Hematopoietic multipotent progenitor cell (in vitro differentiated cells): ENCODE measurements at places on chromosomes 11 and 22. TPM values are rescaled to one million over a fixed set of nuclear protein-coding genes. Genes with fewer than 3 reads are reported as not detected.

- no peak for DNase-seq
Measured at GRCh38 chr22:36352803-36353507, 34.8 kb downstream of the MYH9 start.

GRCh38 chr11:120766318-120766717 is 254.8 kb downstream of the GRIK4 start:
- no peak for DNase-seq

DNA sequence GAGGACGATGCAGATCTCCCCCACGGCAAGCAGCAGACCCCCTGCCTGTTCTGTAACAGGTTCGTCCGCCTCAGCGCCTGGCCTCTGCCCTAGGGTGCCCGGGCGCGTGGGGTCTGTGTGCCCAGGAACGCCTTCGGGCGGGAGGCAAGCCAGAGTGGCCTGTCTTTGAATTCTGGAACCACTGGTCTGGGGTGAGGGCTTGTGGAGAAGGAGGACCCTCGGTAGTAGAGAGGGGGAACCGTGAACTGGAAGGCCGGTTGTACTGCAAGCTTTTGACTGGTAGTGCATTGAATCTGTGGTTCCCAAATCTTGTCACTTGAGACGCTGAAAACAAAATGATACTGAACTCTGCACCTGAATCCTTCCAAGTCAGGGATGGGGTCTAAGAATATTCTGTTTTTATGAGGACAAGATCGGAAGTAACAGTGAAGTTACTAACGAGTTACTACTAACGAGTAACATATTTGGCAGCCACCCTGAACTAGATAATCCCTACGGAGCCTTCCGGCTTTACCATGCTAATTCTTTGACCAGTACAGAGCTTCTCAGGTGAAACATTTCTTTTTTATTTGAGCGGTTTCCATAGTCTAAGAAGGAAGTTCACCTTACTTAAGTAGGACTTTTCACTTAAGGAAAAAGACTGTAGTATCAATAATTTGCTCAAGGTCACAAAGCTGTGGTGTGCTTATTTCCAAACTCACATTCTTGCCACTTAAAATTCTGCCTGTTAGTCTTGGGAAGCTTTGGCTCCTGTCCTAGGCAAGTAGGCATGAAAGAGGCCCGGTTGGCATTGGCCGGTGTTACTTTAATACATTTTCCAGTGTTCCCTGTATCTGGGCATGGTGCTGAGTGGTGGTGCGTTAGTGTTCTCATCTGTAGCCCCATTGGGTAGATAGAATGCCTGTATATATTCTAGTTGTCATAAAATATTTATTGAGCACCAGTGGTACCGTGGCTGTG is 860 bp downstream of the PRMT3 start:
- DNase-seq = no peak

GRCh38 chr22:46841522-46841921 is 79.1 kb downstream of the TBC1D22A start:
- DNase-seq = no peak

DNA sequence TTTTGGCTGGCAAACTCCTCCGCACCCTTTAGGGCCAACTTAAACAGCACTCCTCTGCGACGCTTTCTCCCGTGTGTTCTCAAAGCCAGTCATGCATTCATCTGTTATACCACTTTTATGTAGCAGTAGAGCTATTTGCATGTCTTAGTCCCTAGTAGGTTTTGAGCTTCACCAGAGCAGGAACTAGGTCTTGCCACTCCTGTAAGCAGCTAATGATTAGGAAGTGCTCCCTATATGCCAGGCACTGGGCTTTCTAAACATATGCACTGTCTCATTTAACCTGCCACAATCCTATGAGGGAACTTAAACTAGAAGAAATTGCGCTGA is 180.8 kb downstream of the DBX1 start:
- no peak for DNase-seq

The BTBD18 gene
- not detected for total RNA-seq

GRCh38 chr11:115170133-115170815 is 333.9 kb downstream of the CADM1 start:
- DNase-seq = no peak

- DNase-seq = no peak
Measured at GRCh38 chr11:59611570-59612565, 3.7 kb downstream of the OSBP start.

The OR10A2 gene
- total RNA-seq = under 0.01 TPM

DNA sequence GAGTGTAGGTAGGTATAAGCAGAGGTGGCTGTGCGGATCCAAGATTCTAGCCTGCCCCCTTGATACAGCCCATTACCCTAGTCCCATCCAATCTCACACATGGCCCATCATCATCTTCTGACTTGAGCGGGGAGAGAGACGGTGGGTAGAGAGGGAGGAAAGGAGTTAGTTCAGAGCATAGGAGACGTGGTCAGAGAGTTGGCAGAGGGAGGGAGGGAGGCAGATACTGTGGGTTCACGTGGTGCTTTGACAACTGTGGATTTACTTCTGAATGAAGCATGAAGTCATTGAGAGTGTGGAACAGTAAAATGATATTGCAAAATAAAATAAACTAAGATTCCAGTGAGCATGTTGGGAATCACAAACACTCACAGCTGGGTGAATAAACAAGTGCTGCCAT is 31.4 kb upstream of the VPREB1 start:
- DNase-seq = no peak

- DNase-seq = no peak
Measured at GRCh38 chr11:20599221-20600019, at the start of gene SLC6A5. SLC6A5 (plus strand) TSS chr11:20599608; CDS start chr11:20599673, 65 bp downstream.

- DNase-seq = no peak
Measured at GRCh38 chr11:65224930-65225278, 36.9 kb upstream of the POLA2 start.

- no peak for DNase-seq
Measured at GRCh38 chr22:25081409-25081824, 118.2 kb upstream of the CRYBB3 start.

GRCh38 chr11:8961401-8961800 is 2.8 kb downstream of the TMEM9B start:
- DNase-seq = no peak

DNA sequence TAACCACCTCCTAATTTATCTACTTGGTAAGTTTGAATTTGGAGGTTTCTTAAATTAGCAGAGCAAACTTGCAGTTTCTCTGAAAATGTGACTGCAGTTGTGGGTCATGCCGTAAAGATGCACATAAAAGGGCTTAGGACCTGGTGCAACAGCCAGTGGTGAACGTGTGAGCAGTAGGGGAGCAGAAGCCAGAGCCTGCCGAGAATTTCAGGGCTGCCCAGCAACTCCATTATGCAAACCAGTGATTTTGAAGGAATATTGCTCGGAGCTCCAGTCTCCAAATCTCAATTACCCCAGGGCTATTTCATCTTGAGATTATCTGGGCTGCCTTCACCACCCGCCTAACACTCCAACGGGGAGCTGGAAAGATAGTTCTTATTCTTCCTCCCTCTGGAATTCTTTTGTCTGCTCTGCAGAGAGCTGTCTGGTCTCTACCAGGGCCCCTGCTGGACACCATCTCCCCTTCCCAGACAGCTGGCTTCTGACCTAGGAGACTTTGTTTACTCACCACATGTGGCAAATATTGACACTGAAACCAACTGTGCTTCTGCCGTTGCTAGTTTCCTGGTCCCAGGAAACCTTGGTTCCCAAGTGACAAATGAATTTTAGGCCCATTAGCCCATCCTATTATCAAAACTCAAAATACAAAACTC is 93.9 kb downstream of the DSCAML1 start:
- DNase-seq = no peak

The IL10RA gene
- total RNA-seq = 11.8 TPM

The CHRM1 gene
- under 0.01 TPM for total RNA-seq

DNA sequence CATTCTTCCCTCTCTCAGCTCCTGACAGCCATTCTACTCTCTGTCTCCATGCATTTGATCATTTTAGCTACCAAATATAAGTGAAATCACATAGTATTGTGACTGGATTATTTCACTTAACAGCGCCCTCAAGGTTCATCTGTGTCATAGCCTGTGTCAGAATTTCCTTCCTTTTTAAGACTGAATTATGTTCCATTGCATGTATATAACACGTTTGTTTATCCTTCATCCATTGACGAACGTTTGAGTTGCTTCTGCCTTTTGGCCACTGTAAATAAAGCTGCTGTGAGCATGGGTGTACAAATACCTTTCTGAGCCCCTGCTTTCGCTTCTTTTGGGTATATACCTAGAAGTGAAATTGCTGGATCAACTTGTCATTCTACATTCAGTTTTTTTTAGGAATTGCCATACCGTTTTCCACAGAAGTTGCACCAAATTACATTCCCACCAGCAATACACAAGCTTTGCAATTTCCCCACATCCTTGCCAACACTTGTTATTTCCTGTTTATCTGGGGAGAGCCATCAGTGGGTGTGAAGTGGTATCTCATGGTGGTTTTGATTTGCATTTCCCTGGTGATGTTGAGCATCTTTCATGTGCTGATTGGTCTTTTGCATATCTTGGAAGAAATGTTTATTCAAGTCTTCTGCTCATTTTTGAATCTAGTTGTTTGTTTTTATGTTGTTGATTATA is 17.5 kb downstream of the GLB1L2 start:
- DNase-seq = no peak

DNA sequence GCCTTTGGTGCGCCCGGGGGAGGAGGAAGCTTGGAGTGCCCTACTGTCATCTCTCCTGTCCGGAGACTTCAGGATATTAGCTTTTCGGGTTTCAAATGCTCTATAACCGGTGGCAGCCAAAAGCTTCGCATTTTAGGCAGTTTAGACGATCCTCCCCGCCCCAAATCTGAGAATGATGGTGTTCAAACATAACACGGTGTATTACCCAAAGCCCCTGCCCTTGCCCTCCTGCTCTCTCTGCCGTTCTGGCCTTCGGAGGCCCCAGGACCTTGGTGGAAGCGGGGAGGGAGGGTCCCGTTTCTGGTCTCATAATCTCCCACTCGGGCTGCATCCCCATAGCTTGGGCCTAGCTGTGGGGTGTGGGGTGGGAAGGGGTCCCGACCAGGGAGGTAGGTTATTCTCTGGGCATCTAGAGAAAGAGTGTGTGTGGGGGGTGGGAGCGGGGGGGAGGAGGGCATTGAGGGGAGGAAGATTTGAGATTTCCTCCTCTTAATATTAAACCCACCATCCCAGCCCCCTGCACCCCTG is 2.3 kb downstream of the PKNOX2 start:
- no peak for DNase-seq

DNA sequence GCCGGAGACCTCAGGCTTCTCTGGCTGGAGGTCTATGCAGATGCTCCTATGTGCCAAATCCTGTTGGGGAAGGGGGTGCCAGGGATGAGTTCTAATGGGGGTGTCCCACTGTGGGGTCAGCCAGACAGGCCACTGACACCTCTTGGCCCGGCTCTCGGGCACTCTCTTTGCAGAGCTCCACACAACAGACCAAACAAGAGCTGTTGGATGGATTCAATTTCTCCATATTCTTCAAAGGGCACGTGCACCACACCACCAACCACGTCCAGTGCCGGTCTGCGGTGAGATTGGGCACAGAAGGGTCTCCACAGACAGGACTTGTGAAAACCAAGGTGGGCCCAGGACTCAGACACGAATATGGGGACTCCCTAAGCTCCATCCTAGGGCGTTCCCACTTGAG is 2.2 kb upstream of the RGL4 start:
- DNase-seq = no peak

The AGBL2 gene
- total RNA-seq = 1.9 TPM

The OR52I1 gene
- total RNA-seq = not detected

- DNase-seq = no peak
Measured at GRCh38 chr11:41795004-41795403, 335.6 kb upstream of the LRRC4C start.

- no peak for DNase-seq
Measured at GRCh38 chr11:10727146-10727851, 23.7 kb upstream of the CTR9 start.

The MOB2 gene
- 54.9 TPM for total RNA-seq

- no peak for DNase-seq
Measured at GRCh38 chr22:41539146-41540005, 4.9 kb downstream of the POLR3H start.

The SMC1B gene
- not detected for total RNA-seq

GRCh38 chr11:72039031-72039855 is 40.5 kb downstream of the IL18BP start:
- DNase-seq = no peak

The C11orf86 gene
- not detected for total RNA-seq

- DNase-seq = no peak
Measured at GRCh38 chr22:27438271-27438980, 363.1 kb downstream of the MN1 start.

The LIF gene
- 0.54 TPM for total RNA-seq

DNA sequence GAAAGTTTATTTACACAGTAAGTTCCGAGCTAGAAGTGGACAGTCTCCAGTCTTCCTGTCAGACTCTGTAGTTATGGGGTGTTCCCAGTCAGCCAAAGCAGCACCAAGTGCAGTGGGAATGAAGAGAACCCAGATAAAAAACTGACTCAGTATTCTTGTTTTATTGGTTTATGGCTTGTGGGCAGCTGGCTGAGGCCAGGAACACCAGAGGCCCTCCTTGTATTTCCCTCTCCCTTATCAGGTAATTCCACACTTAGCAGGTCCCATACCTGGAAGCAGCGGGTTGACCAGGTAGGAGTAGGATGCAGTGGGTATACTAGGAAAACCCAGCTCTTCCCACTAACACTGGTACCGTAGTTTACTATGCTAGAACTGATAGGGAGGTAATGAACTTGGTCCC is 3.5 kb upstream of the BACE1-AS start:
- no peak for DNase-seq

GRCh38 chr11:66409226-66409625 is 11.6 kb upstream of the NPAS4 start:
- no peak for DNase-seq

GRCh38 chr11:45161252-45162063 is 15.0 kb downstream of the PRDM11 start:
- DNase-seq = no peak

The NAV2 gene
- total RNA-seq = 0.27 TPM

DNA sequence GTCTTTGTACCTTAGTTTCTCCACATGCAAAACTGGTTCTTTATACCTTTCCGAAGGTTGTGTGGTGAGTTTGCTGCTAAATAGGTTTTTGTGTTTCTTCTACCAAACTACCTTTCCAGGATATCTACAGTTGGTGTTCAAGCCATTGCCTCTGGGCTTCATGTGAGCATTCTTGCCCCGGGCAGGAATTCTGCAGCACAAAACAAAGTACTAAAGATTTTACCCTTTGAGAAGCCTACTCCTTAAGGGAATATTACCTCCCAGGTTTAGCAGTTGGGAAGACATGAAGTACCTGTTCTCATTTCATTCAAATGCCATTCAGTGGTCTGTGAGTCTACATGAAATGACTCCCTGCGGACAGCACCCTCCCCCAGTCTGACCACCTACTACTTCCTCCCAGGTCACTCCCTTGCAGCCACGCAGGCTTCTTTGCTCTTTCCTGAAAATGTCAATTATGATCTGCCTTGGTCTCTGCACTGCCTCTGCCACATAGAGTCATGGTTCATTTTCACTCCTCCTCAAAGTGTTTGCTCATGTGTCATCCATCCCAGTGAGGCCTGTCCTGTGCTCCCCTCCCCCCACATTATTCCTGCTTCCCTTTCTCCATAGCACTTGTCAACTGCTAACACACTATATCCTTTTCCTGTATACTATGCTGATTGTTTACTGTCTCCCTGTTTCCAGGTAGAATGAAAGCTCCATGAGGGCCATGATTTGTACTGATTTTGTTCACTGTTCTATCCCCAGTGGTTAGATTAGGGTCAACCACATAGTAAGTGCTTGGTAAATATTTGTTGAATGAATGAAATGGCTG is 36.9 kb downstream of the PACS1 start:
- no peak for DNase-seq

The OR5AR1 gene
- total RNA-seq = not detected
